Testis (tissue), 5 donors: ENCODE measurements at places on chromosomes 5 and 9. TPM values are rescaled to one million over a fixed set of nuclear protein-coding genes. Genes with fewer than 3 reads are reported as not detected.

Gene OSMR
- polyA plus RNA-seq, result 12.9 TPM

Gene IL17B
- polyA plus RNA-seq, result 5.0 TPM

DNA sequence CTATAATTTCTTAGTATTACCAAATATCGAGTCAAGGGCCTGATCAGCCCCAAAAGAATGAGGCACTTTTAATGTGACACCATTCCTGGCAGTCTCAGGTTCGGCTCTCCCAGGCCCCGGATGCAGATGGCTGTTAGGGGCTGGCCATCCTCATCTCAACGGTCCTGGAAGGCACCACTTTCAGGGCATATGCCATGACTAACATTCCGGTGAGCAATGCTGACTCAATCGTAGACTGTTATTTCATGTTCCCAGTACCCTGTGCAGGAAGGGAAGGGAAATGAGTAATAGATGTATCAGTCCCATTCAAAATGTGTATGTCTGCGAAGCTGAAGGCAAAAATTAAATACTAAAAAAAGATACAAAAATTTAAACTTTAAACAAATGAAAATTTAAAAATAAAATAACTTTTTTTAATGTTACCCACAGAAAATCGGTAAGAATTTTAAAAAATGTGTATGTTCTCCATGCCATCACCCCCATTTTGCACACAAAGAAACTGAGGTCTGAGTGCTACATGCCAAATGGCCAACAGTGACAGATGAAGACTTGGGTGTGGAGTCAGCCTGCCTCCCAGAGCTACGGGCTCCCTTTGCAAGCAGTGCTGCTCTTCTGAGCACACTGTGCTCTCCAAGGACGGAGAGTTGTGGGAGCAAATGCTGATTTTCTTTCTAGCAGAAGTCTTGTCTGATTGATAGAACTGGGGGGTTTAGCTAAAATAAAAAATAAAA, 79.0 kb downstream of the GLDC start:
- H3K4me1 ChIP-seq, result peaks cover 6% of the 10 kb centered on the region
- no peak overlapping the region for H3K27ac ChIP-seq
- no peak for DNase-seq
- no peaks in the 10 kb centered on the region for H3K36me3 ChIP-seq

GRCh38 chr9:113219186-113219936, 1.7 kb downstream of the FKBP15 start:
- H3K4me1 ChIP-seq, result peaks cover 12% of the 10 kb centered on the region
- no peaks in the 10 kb centered on the region for H3K36me3 ChIP-seq
- DNase-seq, result no peak
- no peak overlapping the region for H3K4me3 ChIP-seq

DNA sequence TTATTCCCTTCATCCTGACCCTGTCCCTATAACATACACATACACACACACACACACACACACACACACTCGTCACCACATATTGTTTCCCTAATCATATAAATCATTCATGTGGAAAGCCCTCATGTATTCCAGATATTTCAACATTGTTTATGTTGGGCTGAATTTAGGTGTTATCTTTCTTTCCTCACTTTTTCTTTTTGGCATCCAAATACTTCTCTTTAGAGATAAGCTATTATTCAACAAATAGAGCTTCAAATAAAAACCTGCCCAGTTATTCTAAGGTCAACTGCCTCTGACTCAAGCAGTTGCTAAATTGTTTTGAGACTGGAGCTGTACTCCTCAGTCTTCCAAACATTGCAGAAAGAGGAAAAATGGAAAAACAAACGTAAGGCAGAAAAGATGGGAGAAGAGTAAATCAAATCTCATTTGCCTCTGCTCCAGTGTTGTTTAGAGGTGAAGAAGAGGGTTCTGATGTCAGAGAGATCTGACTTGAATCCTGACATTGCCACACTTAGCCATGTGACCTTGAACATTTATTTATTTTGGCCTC, 215.7 kb downstream of the GAS1 start:
- no peaks in the 10 kb centered on the region for H3K27me3 ChIP-seq
- peaks cover 6% of the 10 kb centered on the region for H3K4me1 ChIP-seq
- no peak for DNase-seq
- H3K4me3 ChIP-seq, result no peak overlapping the region
- no peaks in the 10 kb centered on the region for H3K36me3 ChIP-seq

DNA sequence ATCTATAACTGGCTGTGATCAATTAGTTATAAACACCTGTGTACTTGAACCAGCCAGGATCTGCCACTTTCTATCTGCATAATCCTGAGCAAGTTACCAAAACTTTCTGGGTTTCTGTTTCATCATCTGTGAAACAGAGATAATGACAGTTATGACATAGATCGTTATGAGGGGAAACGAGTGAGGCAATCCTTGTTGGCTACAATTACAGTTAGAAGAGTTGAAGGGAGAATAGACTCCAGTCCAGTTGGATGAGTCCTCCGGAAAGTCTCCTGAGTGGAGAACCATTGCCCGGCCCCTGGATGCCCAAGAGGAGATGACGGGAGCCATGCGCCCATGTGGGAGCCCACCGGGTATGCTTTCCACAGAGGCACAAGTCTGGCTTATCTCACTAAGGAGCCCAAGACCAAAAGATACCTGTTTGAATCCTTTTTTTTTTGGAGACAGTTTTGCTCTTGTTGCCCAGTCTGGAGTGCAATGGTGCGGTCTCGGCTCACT, 4.5 kb downstream of the PDE6A start:
- no peaks in the 10 kb centered on the region for H3K27me3 ChIP-seq
- no peak overlapping the region for H3K4me3 ChIP-seq
- peaks cover 15% of the 10 kb centered on the region for H3K4me1 ChIP-seq
- H3K27ac ChIP-seq, result no peak overlapping the region
- no peaks in the 10 kb centered on the region for H3K36me3 ChIP-seq

Gene HMGXB3
- polyA plus RNA-seq, result 33.5 TPM

DNA sequence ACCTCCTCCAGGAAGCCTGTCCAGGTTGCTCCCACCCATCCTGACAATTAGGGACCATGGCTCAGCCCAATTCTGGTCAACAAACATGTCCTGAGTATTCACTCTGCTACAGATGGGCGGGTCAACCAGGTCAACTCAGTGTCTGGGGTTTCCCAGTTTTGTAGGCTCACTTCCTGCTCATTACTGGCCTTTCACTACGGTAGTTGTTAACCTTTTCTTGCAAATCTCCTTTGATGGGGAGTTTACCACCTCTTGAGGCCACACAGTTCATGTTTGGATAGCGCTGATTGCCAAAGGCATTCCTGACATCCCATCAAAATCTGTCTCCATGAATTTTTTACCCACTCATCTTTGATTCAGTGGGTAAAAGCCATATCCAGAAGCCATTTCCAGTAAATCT, 13.8 kb downstream of the TMEM8B start:
- no peak overlapping the region for H3K27ac ChIP-seq
- H3K27me3 ChIP-seq, result no peaks in the 10 kb centered on the region
- H3K4me3 ChIP-seq, result no peak overlapping the region
- no peak for DNase-seq
- peaks cover 26% of the 10 kb centered on the region for H3K4me1 ChIP-seq

DNA sequence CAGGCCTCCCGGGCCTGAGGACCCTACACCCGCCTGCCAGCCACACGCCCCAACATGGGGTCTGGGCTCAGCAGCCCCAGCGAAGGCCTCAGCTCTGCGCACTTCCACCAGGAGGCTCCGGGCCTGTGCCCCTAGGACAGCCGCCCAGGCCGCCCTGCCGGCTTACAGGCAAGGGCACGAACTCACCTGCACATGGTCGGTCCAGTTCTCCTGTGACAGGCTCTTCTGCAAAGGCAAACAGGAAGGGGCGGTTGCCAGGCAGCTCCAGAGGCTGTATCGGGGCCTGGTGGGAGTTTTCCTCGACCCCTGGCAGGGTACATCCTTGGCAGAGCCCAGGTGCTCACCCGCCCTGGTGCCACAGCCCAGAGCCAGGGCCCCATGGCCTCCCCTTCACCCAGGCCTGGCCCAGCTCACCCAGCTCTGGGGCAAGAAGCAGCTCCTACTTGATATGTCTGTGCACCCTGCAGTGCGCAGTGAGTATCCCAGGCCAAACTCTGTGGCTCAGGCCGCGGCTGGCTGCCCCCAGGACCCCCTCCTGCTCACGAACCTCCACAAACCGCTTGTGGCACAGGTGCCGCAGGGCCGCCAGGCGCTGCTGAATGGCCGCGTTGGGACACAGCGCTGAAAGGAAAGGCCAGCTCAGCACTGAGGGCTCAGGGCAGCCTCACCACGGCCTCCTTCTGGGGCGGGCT, 52.2 kb upstream of the NRARP start:
- H3K4me3 ChIP-seq, result no peak overlapping the region
- H3K27me3 ChIP-seq, result no peaks in the 10 kb centered on the region
- H3K36me3 ChIP-seq, result no peaks in the 10 kb centered on the region
- H3K27ac ChIP-seq, result no peak overlapping the region

Gene IFNA7
- not detected for polyA plus RNA-seq

Gene FUBP3
- 59.4 TPM for polyA plus RNA-seq

Gene OR1J2
- polyA plus RNA-seq, result not detected

GRCh38 chr9:5112646-5113045, 72.8 kb downstream of the INSL6 start:
- H3K36me3 ChIP-seq, result no peaks in the 10 kb centered on the region
- DNase-seq, result no peak
- H3K27me3 ChIP-seq, result no peaks in the 10 kb centered on the region
- no peaks in the 10 kb centered on the region for H3K4me1 ChIP-seq
- H3K4me3 ChIP-seq, result no peak overlapping the region
- H3K27ac ChIP-seq, result no peak overlapping the region

Gene C5orf46
- 25.8 TPM for polyA plus RNA-seq

DNA sequence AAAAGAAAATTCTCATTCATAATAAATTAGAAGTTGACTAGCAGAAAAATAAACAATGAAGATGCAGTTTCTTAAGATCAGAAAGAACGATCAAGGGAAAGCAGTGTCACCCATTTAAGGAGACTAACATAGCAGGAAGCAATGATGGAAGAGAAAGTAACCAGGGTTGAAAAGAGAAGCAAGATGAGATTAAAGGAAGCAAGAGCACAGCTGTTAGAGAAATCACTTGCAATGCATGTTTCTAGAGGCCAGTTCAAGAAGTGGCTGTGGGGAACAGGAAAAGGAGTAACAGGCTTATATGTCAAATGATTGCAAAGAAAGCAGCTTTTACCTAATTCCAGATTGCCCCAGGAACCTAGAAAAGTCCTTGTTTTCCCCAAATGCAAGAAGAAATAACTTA, 46.8 kb upstream of the SLC1A1 start:
- DNase-seq, result no peak
- H3K36me3 ChIP-seq, result no peaks in the 10 kb centered on the region
- H3K4me1 ChIP-seq, result no peaks in the 10 kb centered on the region
- H3K4me3 ChIP-seq, result no peak overlapping the region
- H3K27ac ChIP-seq, result no peak overlapping the region
- H3K27me3 ChIP-seq, result no peaks in the 10 kb centered on the region

DNA sequence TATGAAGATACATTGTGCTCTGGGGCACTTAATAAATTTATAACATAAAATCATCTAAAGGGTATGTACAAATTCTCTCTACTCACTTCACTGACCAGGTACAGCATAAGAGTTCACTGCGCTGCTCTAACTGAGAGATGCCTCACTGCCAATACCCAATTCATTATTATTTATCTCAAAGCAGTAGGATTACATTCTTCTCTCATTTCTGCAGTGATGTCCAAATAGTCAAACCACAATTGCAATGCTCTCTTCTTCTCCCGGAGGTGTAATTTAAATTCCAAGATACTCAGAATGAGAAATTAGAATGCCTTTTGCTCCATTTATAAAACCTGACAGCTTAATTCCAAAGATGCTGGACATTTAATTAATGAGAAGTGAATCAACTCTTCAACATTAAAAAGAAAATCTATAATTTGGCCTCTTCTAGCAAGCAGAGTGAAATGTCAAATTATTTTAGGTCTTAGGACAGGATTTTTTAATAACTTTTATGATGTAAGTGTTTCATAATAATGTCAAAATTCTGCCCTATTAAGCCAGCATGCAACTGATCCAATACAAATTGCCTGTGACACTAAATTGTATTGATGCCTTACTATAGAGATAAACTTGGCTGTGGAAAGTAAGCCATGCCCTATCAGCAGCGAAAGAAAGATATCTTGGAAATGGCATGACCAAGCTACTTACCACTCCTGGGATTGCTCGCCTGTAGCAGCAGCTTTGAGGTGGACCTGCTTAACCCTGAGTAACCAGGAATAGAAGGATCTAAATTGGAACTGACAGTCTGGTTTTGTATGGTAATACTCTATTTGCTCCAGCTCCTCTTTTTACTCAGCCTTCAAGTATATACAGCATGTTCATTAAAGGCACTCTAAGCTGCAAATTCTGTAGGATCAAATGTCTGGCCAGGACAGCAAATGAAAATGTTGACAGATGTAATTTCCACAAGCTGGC, 374.2 kb upstream of the TYRP1 start:
- H3K27ac ChIP-seq, result no peak overlapping the region
- H3K27me3 ChIP-seq, result no peaks in the 10 kb centered on the region
- H3K4me3 ChIP-seq, result no peak overlapping the region
- no peaks in the 10 kb centered on the region for H3K36me3 ChIP-seq

DNA sequence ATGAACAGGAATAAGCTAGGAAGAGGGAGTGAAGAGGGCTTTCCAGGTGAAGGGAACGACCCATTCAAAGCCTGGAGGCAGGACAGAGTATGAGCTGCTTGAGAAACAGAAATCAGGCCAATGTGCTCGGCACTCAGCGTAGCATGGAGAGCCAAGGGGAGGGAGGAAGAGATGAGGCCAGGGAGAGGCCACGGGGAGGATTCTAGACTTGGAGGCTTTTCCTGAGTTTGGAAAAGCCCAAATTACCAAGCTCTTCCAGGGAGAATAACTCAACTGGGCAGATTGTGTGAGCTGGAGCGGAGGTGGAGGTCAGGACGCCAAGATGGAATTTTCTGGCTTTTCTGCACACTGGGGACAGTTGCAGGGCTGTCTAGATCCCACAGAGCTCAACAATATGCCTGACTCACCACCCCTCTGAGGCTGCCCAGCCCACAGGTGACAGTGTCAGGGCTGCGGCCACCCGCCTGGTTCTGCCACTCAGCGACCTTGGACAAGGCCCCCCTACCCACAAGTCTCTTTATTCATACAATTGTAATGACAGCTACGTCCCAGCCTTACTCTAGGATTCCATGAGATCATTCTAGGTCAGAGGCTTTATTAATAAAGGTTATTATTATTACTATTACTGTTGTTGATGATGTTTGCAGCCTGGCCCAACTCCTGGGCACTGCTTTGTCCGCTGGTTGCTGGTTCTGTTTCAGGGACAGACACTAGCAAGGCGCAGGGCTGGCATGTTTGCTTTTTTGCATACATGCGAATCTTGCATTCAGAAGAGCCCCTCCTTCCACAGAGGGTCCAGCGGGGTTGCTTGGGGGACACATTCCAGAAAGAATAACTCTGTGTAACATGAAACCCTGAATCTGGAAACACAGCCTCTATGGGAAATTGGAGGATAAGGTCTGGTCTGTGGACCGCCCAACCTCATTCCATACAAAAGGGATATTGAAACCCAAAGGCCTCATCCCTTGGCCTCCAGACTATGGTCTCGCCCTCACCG, 9.4 kb upstream of the LMX1B start:
- H3K27me3 ChIP-seq, result no peaks in the 10 kb centered on the region
- no peaks in the 10 kb centered on the region for H3K36me3 ChIP-seq
- H3K4me1 ChIP-seq, result no peaks in the 10 kb centered on the region
- H3K4me3 ChIP-seq, result no peak overlapping the region
- DNase-seq, result no peak
- H3K27ac ChIP-seq, result no peak overlapping the region
